ENCODE measurements at places on chromosomes 2 and 18. TPM values are rescaled to one million over a fixed set of nuclear protein-coding genes. Genes with fewer than 3 reads are reported as not detected.

Gene NDC80
- 29.1 TPM for total RNA-seq

Gene CD302
- total RNA-seq = 4.3 TPM

Gene ANKRD39
- 15.6 TPM for total RNA-seq

Gene FABP1
- total RNA-seq = not detected

Gene TMEM247
- not detected for total RNA-seq

Gene PPP1R1C
- 0.46 TPM for total RNA-seq

Gene VWA3B
- not detected for total RNA-seq

Gene AGXT
- total RNA-seq = not detected

Gene ICA1L
- total RNA-seq = 2.6 TPM

Gene SNED1
- total RNA-seq = 1.2 TPM

Gene UBR3
- total RNA-seq = 34.1 TPM

Gene COL4A4
- total RNA-seq = 0.08 TPM

Gene LIMS3
- 1.0 TPM for total RNA-seq

Gene KYNU
- 0.29 TPM for total RNA-seq

Gene CDH7
- not detected for total RNA-seq

Gene SP5
- not detected for total RNA-seq

Gene NT5DC4
- not detected for total RNA-seq

Gene C2orf81
- total RNA-seq = 2.3 TPM

Gene NETO1
- not detected for total RNA-seq

Gene LIPG
- not detected for total RNA-seq

Gene ANKRD30B
- total RNA-seq = not detected

Gene RIT2
- not detected for total RNA-seq

Gene RUFY4
- not detected for total RNA-seq

Gene SEMA4C
- 15.1 TPM for total RNA-seq

Gene DIPK1C
- total RNA-seq = not detected

Gene RAB17
- total RNA-seq = not detected

Gene SLC5A7
- not detected for total RNA-seq

Gene GALR1
- total RNA-seq = not detected

Gene CSRNP3
- not detected for total RNA-seq

Gene CROCC2
- not detected for total RNA-seq

Gene EFEMP1
- total RNA-seq = 37.4 TPM

Gene ACMSD
- not detected for total RNA-seq

Gene FOSL2
- total RNA-seq = 103 TPM

Data from HFFc6 (cell line).